Activated CD4-positive, alpha-beta memory T cell treated with anti-CD3 and anti-CD28 coated beads, Interleukin-2, amount 10 ng/mL, durations not matched to agents 7 days and 5 days (primary cell): ENCODE measurements at places on chromosomes 5 and 9. TPM values are rescaled to one million over a fixed set of nuclear protein-coding genes. Genes with fewer than 3 reads are reported as not detected.

DNA sequence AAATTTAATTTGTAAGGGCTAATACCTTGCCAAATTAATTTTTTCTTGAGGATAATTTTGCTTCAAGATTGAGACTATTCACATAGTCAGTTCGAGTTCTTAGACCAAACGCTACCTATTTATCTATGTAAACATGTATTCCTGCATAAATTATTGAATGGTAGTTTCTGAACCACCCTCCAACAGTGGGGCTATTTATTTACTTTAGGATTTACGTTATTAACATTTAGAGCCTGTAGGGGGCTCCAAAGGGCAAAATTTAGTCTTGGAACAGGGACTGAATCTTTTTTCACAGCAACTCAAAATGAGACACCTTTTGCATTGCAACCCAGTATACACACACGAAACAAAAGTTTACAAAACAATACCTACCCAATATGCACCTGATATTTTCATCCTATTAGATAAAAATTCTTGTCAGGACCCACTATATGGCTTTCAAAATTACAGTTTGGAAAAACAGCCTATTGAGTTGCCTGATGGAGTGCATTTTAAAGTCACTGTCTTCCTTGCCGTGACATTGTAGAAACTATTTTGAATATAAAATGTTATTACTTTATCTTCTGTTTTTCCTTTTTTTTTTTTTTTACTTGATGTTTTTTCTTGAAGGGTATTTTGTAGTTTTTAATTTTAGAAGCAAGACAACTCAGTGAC, 47.1 kb upstream of the POU4F3 start:
- H3K27ac ChIP-seq = no peak overlapping the region
- DNase-seq = no peak
- H3K4me3 ChIP-seq = no peak overlapping the region
- H3K27me3 ChIP-seq = no peaks in the 10 kb centered on the region
- peaks cover 3% of the 10 kb centered on the region for H3K36me3 ChIP-seq
- H3K4me1 ChIP-seq = no peaks in the 10 kb centered on the region

DNA sequence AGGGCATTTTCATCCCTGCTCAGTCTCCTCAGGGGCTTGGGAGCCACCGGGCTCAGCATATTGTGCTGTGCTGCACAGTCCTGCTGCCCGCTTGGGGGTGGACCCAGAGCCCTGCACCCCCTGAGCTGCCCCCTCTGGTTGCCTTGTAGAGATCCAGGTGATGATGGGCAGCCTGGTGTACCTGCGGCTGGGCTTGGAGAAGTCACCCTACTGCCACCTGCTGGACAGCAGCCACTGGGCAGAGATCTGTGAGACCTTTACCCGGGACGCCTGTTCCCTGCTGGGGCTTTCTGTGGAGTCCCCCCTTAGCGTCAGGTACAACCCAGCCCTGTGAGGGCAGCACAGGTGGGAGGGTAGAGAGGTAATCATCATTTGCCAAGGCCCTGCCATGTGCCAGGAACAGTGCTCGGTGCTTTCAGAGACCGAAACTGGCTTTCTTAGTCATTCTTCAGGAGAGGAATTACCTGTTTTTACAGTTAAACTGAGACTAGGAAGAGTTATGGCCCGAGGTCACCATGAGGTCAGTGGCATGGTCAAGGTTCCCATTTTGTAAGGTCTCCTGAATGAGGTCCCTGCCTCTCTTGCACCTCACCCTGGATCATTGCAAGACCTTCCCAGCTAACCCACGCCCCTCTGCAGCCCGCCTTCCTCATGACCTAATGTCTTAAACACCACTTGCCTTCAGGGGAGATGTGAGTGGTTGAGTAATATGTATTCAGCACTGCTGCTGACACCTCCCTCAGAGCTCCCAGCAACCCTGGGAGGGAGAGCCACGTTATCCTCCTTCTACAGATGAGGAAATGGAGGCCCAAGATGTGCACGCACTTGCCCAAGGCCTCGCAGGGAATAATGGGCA, 7.5 kb downstream of the NHP2 start:
- H3K36me3 ChIP-seq = peaks cover 50% of the 10 kb centered on the region
- DNase-seq = peak; percentile 74
- H3K4me3 ChIP-seq = no peak overlapping the region
- H3K4me1 ChIP-seq = peaks cover 36% of the 10 kb centered on the region
- no peak overlapping the region for H3K27ac ChIP-seq

Gene CCL27
- not detected for total RNA-seq

- H3K4me1 ChIP-seq = peaks cover 13% of the 10 kb centered on the region
- H3K27ac ChIP-seq = no peak overlapping the region
- no peak overlapping the region for H3K4me3 ChIP-seq
- peaks cover 63% of the 10 kb centered on the region for H3K27me3 ChIP-seq
- DNase-seq = no peak
- H3K36me3 ChIP-seq = peaks cover 6% of the 10 kb centered on the region
These were observed 13.7 kb downstream of the FOXD1 start for GRCh38 chr5:73434907-73435306.

DNA sequence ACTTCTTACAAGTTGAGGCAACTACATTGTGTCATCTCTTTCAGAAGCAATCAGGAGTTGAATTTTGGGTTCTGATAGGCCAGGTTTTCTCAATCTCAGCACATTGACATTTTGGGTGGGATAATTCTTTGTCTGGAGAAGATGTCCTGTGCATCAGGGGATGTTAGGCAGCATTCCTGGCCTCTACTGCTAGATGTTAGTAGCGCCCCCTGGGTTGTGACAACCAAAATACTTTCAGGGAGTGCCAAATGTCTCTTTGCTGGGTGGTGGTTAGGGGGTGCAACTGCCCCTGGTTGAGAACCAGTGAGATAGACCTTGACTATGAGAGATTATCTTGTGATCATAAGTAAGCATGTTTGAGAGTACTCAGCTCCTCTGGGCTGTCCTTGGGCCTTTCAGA, 164.3 kb upstream of the KLF9 start:
- H3K36me3 ChIP-seq = peaks cover 5% of the 10 kb centered on the region
- H3K27me3 ChIP-seq = peaks cover 8% of the 10 kb centered on the region
- no peak for DNase-seq

Gene PCDHGA4
- total RNA-seq = 0.10 TPM

- peak; percentile 32 for DNase-seq
- H3K27me3 ChIP-seq = peaks cover 95% of the 10 kb centered on the region
- H3K4me1 ChIP-seq = peaks cover 54% of the 10 kb centered on the region
- peaks cover 12% of the 10 kb centered on the region for H3K36me3 ChIP-seq
- no peak overlapping the region for H3K27ac ChIP-seq
These were observed 353 bp upstream of the PAX5 start for GRCh38 chr9:37034305-37034937.

DNA sequence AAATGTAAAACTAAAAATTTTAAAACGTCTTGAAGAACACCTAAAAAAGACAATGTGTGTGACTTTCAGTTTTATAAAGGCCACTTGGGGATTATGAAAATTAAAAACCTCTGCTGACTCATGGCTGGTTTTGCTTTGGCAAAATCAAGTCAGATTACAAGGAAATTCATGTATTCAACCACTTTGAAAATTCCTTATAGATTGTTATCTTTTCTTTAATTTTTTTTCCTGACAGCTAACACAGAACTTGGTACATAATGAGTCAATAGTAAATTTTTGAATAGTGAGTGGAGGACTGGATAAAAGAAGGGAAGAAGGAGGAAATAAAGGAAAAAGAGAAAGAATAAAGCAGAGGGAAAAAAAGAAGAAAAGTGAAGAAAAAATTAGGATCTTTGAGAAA, 1774.7 kb upstream of the ACO1 start:
- H3K4me1 ChIP-seq = no peaks in the 10 kb centered on the region
- H3K4me3 ChIP-seq = no peak overlapping the region
- no peak for DNase-seq
- H3K27me3 ChIP-seq = no peaks in the 10 kb centered on the region

- no peak overlapping the region for H3K27ac ChIP-seq
- no peak for DNase-seq
- no peak overlapping the region for H3K4me3 ChIP-seq
- H3K4me1 ChIP-seq = no peaks in the 10 kb centered on the region
- H3K36me3 ChIP-seq = no peaks in the 10 kb centered on the region
- H3K27me3 ChIP-seq = no peaks in the 10 kb centered on the region
These were observed 19.9 kb upstream of the MUSK start for GRCh38 chr9:110648696-110649095.

Gene VCP
- total RNA-seq = 236 TPM

- no peaks in the 10 kb centered on the region for H3K36me3 ChIP-seq
- no peak overlapping the region for H3K4me3 ChIP-seq
- H3K27me3 ChIP-seq = no peaks in the 10 kb centered on the region
- no peaks in the 10 kb centered on the region for H3K4me1 ChIP-seq
- H3K27ac ChIP-seq = no peak overlapping the region
These were observed 228.9 kb downstream of the SH3GL2 start for GRCh38 chr9:17807613-17808282.

DNA sequence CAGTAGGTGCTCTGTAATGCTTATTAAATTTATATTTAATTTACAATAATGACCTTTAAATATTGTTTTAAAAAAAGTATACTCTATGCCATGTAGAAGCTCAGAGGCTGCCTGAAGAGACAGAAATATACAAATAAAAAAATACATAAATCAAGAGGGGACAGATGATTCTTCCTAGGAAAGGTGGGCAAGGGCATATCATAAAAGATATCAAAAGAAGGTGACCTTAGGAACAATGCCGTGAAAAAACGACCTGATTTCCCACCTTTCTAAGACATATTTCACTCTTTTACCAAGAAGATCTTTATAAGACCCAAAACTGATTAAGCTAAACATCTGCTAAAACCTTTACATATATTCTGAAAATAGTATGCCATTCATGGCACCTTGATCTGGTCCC, 128.9 kb downstream of the NFIB start:
- H3K4me1 ChIP-seq = no peaks in the 10 kb centered on the region
- no peak overlapping the region for H3K4me3 ChIP-seq
- no peaks in the 10 kb centered on the region for H3K36me3 ChIP-seq
- H3K27me3 ChIP-seq = no peaks in the 10 kb centered on the region
- no peak overlapping the region for H3K27ac ChIP-seq
- DNase-seq = no peak

Gene SOHLH1
- total RNA-seq = not detected

- no peaks in the 10 kb centered on the region for H3K27me3 ChIP-seq
- no peak overlapping the region for H3K4me3 ChIP-seq
- no peaks in the 10 kb centered on the region for H3K4me1 ChIP-seq
- no peak overlapping the region for H3K27ac ChIP-seq
- DNase-seq = no peak
These were observed 53.2 kb downstream of the ZNF474 start for GRCh38 chr5:122182491-122182921.

Gene ADCY2
- total RNA-seq = not detected

GRCh38 chr5:153896701-153897100, 142.0 kb downstream of the FAM114A2 start:
- no peaks in the 10 kb centered on the region for H3K4me1 ChIP-seq
- DNase-seq = no peak
- H3K27ac ChIP-seq = no peak overlapping the region
- H3K4me3 ChIP-seq = no peak overlapping the region

Gene TNFSF15
- 0.03 TPM for total RNA-seq

Gene SLC6A3
- not detected for total RNA-seq

GRCh38 chr5:124663101-124663506, 83.3 kb downstream of the ZNF608 start:
- no peak overlapping the region for H3K4me3 ChIP-seq
- no peak for DNase-seq
- no peak overlapping the region for H3K27ac ChIP-seq
- H3K36me3 ChIP-seq = no peaks in the 10 kb centered on the region
- H3K27me3 ChIP-seq = peaks cover 1% of the 10 kb centered on the region

DNA sequence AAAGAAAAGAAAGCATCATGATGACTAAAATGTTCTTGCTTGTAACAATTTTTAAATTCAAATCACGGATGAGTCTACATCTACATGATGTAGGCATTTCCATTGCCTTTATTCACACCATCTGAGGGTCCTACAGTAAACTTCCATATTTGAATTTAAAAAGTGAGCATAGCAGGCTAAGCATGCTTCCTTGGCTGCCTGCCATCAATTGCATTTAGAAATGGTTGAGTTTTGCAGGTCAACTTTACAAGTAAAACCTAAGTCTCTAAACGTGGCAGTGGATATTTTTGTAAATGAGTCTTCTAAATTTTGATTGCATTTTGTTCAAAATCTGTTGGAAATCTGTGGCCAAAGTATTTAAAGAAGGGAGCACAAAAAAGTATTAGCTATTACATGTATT, 136.5 kb upstream of the PTCH1 start:
- peaks cover 10% of the 10 kb centered on the region for H3K27me3 ChIP-seq
- H3K27ac ChIP-seq = no peak overlapping the region
- H3K36me3 ChIP-seq = no peaks in the 10 kb centered on the region
- no peaks in the 10 kb centered on the region for H3K4me1 ChIP-seq

Gene SHOC1
- not detected for total RNA-seq

DNA sequence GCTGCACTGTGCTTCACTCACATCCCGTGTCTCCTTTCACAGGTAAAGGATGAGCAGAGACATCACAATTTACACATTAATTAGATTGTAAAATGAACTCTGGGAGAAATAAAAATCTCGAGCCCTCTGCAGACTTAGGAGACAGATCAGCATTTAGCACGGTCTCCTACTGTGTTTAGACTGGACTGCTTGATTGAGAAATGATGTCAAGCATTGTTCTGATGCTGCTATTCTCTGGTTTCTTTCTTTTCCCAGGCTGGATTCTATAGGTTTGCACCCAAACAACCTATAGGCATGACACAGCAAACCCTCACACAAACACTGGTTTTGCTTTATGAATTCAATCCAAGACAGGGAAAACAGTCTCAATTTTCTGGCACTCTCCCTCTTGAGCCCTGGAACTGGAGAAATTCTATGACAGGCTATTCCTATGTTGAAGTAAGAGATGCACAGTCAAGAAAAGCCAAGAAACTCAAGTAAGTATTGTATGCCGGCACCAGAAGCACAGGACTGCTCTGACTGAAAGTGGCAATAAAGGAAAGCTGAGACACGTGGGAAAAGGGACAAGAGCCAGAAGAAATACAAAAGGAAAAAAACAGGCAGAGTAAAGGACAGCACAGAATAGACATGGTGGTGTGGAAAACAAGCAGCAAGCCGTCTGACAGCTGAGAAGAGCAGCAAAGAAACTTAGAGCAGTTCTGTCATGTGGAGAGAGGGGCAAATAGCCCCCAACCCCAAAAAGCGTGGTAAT, 24.8 kb upstream of the ERAP2 start:
- DNase-seq = no peak
- no peaks in the 10 kb centered on the region for H3K4me1 ChIP-seq
- H3K27ac ChIP-seq = no peak overlapping the region
- H3K36me3 ChIP-seq = peaks cover 5% of the 10 kb centered on the region
- H3K27me3 ChIP-seq = peaks cover 22% of the 10 kb centered on the region

Gene ARL14EPL
- not detected for total RNA-seq
